ENCODE measurements at places on chromosomes 11 and 22. TPM values are rescaled to one million over a fixed set of nuclear protein-coding genes. Genes with fewer than 3 reads are reported as not detected.

ZP1 gene
- 0.10 TPM for total RNA-seq

BRSK2 gene
- 4.8 TPM for total RNA-seq

MS4A1 gene
- not detected for total RNA-seq

SCN3B gene
- 0.14 TPM for total RNA-seq

TIMP3 gene
- total RNA-seq, result 1.5 TPM

OR6M1 gene
- not detected for total RNA-seq

FAT3 gene
- total RNA-seq, result 0.35 TPM

IGF2 gene
- 2.9 TPM for total RNA-seq

RFPL2 gene
- total RNA-seq, result 0.11 TPM

NLRX1 gene
- total RNA-seq, result 10.9 TPM

MS4A14 gene
- total RNA-seq, result not detected

INPP5J gene
- 0.48 TPM for total RNA-seq

UPK2 gene
- 0.87 TPM for total RNA-seq

SMC1B gene
- 0.03 TPM for total RNA-seq

PCSK7 gene
- 15.8 TPM for total RNA-seq

SLC1A2 gene
- 0.08 TPM for total RNA-seq

GLYAT gene
- total RNA-seq, result not detected

PKDREJ gene
- total RNA-seq, result not detected

TEX12 gene
- total RNA-seq, result not detected

OR52I2 gene
- not detected for total RNA-seq

LRP4 gene
- total RNA-seq, result 7.3 TPM

BAIAP2L2 gene
- total RNA-seq, result 5.1 TPM

CAPN5 gene
- total RNA-seq, result 7.0 TPM

PLEKHB1 gene
- 0.63 TPM for total RNA-seq

SNX32 gene
- total RNA-seq, result 0.08 TPM

ANO1 gene
- total RNA-seq, result 2.6 TPM

PRR5L gene
- total RNA-seq, result 13.7 TPM

MIOX gene
- not detected for total RNA-seq

CD6 gene
- total RNA-seq, result 0.10 TPM

CABP4 gene
- total RNA-seq, result not detected

OR8D1 gene
- total RNA-seq, result not detected

SSH3 gene
- total RNA-seq, result 22.1 TPM
